Fibroblast of pulmonary artery (primary cell): ENCODE measurements at places on chromosomes 5 and 9.

DNA sequence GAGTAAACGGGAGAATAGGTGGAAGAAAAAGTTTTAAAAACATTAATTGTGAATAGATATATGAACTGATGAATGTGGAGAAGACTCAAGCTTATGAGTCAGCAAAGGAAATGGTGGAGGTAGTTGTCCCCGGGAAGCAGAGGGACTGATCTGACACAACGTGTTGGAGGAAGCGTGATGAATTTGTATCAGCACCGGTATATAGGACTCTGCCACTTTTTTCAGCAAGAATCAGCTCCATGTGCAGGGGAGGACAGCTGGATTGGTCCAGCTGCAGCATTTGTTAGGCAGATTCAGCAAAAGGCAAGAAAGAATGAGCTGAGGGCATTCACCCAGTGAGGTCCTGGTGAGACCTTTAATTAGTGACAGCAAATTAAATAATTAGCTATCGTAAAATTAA, 276.0 kb downstream of the TENT4A start:
- no peak for DNase-seq

DNA sequence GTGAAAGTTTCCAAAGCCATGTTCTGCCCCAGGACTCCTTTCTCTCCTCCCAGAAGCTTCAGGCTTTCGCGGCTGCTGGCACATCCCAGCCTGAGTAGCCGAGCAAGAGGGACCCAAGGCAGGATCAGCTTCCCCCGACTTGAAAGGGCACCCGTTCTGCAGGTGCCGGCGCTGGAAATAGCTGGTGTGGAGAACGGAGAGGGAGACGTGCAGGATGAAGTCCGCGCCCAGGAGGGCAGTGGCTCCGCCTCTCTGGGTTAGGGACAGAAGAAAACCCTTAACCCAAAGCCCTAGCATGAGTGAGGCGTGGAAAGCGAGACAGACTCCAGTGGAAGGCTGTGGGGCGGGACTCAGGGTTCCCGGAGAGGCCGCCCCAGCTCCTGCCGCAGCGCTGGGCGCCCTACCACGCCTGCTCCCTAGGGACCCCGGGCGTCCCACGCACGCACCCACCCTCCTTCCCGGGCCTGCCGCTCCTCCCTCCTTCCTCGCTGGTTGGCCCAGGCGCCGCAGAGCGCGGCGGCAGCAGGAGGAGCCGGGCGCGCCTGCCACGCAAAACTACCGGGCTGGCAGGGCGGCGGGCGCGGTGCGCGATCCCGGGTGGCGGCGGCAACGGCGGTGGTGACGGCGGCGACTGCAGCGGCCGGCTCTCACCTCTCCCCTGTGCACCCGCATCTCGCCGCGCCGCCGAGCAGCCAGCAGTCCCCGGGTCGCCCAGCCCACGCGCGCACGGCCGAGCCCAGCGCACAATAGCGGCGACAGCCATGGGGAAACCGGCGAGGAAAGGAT, at the start of gene SLC1A1:
Gene SLC1A1 (plus strand): TSS at position 550 of the 786 bp plus-strand sequence. CDS start 212 bp downstream, at position 762.
- peak; percentile 60 for DNase-seq

DNA sequence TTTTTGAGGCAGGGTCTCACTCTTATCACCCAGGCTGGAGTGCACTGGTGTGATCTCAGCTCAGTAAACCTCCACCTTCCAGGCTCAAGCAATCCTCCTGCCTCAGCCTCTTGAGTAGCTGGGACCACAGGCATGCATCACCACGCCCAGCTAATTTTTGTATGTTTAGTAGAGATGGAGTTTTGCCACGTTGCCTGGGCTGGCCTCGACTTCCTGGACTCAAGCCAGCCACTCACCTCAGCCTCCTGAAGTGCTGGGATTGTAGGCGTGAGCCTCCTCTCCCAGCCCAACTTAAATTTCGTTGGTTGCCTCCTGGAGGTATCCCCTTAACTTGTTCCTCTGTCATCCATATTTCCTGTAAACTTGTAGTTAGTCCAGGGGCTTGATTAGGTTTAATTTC, 47.2 kb downstream of the RAB24 start:
- DNase-seq, result no peak

- DNase-seq, result no peak
Observed at GRCh38 chr5:35325836-35326235, 95.5 kb upstream of the PRLR start.

GRCh38 chr5:133439859-133440258, 172.5 kb downstream of the FSTL4 start:
- DNase-seq, result no peak

GRCh38 chr9:80004714-80005113, 432.9 kb downstream of the TLE4 start:
- DNase-seq, result no peak

DNA sequence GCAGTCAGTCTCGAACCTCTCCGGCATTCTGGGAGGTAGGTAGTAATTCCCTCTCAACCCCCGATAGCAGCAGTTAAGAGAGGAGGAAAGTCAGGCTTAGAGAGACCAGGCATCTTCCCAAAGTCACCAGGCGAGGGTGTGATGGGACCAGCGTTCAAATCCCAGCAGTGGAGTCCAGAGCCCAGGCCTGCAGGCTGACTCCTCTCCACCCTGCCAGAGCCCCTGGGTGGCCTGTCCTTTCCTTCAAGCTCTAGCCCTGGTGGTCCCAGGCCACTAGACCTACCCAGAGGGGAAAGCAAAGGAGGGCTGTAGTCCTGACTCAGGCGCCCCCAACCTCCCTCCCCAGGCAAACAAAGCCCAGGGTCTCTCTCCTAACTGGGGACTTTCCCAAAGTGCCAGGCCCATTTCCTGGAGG, 4.2 kb upstream of the NR5A1 start:
- DNase-seq, result no peak

- DNase-seq, result peak; percentile 39
Observed at GRCh38 chr5:122849771-122850170, 4.4 kb downstream of the SNX24 start.

DNA sequence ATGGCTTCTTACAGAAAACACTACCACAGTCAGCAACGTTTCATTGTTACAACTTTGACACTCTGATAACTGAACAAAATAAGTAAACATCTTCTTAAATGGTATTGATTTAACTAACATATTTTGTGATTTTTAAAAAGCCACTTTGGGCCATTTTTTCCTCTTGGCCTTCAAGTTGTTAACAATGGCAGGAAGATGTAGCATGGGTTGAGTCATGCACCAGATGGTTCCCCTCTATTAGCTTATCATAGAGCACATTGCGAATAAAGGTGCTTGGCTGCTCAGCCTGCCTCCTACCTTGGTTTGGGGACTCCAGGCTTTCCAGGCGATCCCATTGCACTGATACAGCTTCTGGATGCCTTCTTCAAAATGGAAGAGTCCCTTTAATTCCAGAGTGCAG, 24.1 kb upstream of the CER1 start:
- peak; percentile 33 for DNase-seq

GRCh38 chr9:138117101-138117750, 239.6 kb downstream of the CACNA1B start:
- no peak for DNase-seq

DNA sequence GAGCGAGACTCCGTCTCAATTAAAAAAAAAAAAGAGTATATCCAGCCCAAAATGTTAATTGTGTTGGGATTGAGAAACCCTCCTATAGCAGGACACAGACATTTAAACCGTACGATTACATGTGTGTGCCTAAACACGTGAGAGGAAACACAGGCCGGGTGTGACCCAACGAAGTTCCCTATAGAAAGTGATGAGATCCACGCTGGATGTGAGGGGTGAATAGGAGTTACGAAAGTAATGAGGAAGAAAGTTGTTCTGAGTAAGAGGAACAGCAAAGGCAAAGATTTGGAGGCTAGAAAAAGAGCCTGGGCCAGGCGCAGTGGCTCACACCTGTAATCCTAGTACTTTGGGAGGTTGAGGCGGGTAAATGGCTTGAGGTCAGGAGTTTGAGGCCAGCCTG, 13.6 kb downstream of the NAIF1 start:
- no peak for DNase-seq

GRCh38 chr5:27516437-27516836, 478.1 kb upstream of the CDH9 start:
- no peak for DNase-seq

DNA sequence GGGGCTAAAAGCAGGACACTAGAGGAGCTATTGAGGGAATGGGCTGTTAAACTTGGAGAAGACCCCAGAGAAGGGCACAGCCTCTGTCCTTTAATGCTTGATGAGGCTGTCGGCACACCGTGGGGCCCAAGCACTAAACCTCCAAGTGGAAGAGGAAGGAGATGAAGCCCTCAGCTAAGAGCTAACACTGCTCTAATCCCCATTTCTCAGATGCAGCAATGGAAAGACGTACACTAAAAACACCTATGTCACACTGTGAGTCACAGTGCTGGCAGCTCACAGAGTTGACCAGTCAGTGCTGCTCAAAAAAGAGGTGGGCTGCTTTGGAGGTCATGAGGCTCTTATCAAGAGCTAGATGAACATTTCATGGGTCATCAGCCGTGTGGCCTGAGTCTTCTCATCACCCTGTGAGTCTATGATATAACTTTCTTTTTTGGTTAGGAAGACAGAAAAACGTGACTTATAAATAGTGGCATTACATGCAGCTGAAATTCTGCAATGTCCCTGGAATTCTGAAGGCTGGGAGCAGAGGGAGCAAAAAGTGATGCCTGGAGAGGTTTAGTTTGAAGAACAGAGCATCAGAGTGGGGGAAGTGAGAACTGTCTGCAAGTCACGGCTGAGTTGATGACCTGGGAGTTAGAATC, 21.5 kb downstream of the TNFSF8 start:
- no peak for DNase-seq

GRCh38 chr5:154501566-154501965, 23.5 kb upstream of the HAND1 start:
- no peak for DNase-seq
